Activated gamma-delta T cell (primary cell): ENCODE measurements at places on chromosomes 4 and X.

- DNase-seq, result no peak
Measured at GRCh38 chr4:34000356-34000755, 2244.0 kb downstream of the ARAP2 start.

GRCh38 chrX:72027024-72027913, 104.4 kb downstream of the RTL5 start:
- DNase-seq, result no peak

- DNase-seq, result no peak
Measured at GRCh38 chrX:68090266-68090665, 343.0 kb downstream of the OPHN1 start.

GRCh38 chr4:143598816-143599215, 85.3 kb downstream of the SMARCA5 start:
- no peak for DNase-seq

GRCh38 chr4:137968956-137969678, 273.0 kb downstream of the SLC7A11 start:
- no peak for DNase-seq

- DNase-seq, result no peak
Measured at GRCh38 chrX:81378560-81378959, 176.7 kb downstream of the SH3BGRL start.

- no peak for DNase-seq
Measured at GRCh38 chr4:55358668-55359067, 12.6 kb downstream of the SRD5A3 start.

DNA sequence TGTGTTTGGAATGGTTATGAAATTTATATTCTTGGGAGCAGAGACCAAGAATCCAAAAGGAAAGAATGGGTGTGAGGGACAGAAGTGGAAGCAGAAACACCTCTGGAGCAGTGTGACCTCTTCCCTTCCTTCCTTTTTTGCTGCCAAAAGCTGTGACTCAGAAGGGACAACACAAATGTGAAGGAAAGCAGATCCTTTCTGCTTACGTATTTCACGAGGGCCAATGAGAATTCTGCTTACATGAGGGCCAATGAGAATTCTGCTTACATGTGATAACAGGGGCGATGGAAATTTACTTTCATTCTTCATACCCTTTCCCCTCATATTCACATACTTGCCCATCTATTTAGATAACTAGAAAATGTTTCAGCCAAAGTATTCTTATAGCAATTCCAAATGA, 404.6 kb downstream of the PRDM5 start:
- DNase-seq, result no peak

DNA sequence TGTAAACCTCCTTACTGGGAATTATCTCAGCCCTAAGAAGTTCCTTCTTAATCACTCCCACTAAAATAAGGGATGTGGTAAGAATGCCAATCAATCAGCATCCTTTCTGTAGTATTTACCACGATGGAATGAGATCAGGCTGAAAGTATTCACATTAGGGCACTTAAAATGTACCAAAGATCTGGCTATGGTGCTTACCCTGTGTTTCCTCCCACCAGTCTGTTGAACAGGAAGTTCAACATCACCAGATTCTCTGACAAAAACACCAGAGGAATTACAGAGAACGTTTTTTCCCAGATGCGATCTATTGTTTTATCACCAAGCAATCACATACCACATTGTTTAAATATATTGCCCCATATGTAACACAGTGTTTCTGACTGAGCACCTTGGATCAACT, 2.1 kb upstream of the CLCN3 start:
- no peak for DNase-seq

DNA sequence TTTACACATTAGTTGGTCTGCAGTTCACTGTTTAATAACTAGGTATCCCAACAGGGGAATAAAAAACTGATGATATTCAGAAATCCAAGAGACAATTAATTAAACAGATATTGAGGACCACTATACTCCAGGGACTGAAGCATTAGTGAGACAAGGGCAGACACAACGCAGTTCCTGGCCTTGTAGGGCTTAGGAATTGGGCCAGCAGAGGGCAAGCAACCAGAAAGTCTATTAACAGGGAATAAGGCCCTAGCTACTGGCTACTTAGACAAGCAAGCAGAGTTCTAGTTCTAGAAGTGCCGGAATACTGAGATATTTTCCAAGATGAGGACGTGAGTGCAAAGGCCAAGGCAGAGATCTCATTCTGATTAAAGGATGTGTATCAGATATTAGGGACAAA, 58.6 kb upstream of the ADGRA3 start:
- DNase-seq, result no peak

DNA sequence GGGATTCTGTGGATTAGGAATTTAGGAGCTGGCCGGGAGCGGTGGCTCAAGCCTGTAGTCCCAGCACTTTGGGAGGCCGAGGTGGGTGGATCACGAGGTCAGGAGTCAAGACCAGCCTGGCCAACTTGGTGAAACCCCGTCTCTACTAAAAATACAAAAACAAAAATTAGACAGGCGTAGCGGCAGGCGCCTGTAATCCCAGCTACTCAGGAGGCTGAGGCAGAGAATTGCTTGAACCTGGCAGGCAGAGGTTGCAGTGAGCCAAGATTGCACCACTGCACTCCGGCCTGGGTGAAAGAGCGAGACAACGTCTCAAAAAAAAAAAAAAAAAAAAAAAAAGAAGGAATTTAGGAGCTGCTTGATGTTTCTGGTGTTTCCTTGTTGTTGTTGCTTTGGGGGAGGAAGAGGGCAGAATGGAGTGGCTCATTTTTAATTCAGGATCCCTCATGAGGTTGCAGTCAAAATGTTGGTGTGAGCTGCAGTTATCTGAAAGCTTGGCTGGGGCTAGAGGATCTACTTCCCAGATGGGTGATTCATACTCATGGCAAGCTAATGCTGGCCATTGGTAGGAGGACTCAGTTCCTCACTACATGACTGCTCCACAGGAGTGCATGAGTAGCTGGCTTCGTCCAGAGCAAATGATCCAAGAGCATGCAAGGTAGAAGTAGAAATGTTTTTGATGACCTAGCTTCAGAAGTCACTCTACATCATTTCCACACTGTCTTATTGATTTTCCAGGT, 26.5 kb upstream of the JADE1 start:
- DNase-seq, result no peak

DNA sequence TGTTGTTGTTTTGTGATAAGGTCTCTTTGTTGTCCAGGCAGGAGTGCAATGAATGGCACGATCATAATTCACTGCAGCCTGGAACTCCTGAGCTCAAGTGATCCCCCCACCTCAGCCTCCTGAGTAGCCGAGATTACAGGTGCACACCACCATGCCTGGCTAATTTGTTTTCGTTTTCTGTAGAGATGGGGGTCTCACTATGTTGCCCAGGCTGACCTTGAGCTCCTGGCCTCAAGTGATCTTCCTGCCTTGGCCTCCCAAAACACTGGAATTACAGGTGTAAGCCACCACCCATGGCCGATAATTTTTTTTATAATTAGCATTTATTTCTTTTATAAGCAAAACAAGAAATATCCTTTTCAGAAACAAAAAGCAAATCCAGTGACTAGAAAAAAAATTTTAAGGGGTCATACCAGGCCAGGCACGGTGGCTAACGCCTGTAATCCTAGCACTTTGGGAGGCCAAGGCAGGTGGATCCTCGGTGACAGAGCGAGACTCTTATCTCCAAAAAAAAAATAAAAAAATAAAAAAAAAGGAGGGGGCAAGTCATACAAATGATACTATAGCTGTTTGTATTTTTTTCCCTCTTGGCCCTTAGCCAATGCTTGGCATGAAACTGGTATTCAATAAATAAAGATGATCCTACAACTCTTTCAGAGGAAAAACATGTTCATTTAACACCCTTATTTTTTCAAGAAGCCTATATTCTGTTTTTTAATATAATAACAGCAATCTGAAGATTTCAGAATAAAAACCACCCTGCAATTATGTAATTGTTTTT, 3.4 kb downstream of the PLAC8 start:
- no peak for DNase-seq

GRCh38 chrX:130878350-130879341, 24.4 kb downstream of the ENOX2 start:
- no peak for DNase-seq

GRCh38 chr4:25767877-25768725, 94.7 kb downstream of the SEL1L3 start:
- no peak for DNase-seq

DNA sequence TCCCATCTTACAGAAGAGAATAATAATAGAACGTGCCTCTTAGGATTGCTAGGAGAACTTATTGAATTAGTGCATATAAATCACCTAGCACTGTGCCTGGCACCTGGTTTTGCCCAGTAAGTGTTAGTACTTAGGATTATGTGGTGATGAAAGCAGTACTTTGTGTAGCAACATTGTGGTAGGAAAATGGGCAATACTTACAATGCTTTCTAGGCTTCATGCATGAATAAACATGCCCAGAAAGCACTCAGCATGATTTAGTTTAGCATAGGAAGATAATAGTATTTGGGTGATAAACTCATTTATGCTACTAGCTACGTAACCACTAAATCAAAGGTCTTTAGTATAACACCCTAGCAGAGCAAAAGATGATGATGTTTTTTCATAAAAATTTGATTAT, 105.6 kb downstream of the NEUROG2 start:
- no peak for DNase-seq

GRCh38 chr4:627347-628125, 2.2 kb downstream of the PDE6B start:
- DNase-seq, result no peak

DNA sequence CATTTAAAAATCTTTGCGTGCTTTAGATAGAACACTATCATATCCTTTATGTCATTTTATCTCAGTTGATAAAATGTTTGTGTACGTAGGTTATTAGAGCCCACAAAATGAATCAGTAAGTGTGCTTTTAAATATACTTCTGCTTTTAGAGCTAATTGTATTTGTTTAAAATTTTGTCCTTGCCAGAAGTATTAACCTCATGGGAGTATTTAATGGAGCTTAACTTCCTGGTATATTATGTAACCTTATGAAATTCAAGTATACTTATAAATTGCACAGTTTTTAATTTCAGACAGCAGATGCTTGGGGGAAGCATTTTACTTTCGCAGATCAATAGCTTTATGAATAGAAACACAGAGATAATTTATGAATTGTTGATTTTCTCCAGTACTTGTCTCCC, 90.2 kb downstream of the DIPK2B start:
- DNase-seq, result no peak

- no peak for DNase-seq
Measured at GRCh38 chrX:15998350-15998749, 125.0 kb upstream of the GRPR start.

DNA sequence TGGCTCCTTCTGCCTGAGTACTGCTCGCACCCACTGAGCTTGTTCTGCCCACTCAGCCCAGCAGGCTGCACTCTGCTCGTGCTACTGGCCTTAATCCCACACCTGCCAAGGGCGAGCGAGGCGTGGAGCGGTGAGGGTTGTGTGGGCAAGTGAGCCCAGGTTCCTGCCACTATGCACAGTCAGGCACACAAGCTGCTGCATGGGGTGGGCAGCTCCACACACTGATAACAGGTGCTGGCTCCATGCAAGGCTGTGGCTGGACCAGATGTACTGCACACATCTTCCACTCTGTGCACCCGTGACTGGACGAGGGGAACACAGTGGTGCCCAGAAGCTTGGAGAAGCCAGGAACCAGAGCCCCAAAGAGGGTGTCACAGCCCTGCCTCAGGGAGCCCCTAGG, 184.3 kb upstream of the NUDT6 start:
- no peak for DNase-seq

GRCh38 chr4:144787365-144788258, 141.7 kb downstream of the HHIP start:
- no peak for DNase-seq

DNA sequence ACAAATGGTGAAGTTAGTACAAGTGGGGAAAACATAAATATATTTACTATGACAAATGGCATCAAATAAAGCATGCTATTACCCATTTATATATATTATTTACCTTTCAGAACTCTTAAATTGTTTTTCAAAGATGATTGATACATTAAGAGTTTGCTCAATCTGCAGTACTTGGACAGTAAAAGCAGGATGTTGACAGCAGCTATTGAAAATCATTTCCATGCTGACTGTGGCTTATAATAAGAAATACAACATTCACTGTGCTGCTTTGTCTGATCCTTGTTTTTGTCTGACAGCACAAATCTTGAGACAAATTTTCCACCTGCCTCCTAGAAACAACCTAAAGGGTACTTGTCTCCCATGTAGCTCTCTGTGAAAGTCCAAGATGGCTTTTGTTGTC, 134.1 kb upstream of the FAT1 start:
- DNase-seq, result no peak

- no peak for DNase-seq
Measured at GRCh38 chr4:176435901-176436292, 116.1 kb downstream of the SPCS3 start.

DNA sequence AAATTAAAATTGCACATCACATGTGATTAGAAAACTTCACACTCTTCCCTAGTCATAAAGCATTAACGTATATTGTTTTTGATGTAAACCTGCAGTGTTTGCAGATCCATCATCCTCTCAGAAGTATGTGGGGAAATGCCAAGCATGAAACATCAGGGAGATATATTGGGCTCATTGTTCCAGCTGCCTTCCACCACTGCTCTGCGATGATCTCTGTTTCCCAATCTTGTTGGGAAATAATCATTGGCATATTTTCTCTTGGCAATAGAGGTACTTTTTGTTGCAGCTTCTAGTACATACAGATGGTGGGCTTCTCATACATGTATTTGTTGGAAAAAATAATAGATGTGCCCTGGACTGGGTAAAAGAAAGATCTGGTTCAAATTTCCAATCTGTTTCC, 466.3 kb upstream of the HS3ST1 start:
- no peak for DNase-seq

DNA sequence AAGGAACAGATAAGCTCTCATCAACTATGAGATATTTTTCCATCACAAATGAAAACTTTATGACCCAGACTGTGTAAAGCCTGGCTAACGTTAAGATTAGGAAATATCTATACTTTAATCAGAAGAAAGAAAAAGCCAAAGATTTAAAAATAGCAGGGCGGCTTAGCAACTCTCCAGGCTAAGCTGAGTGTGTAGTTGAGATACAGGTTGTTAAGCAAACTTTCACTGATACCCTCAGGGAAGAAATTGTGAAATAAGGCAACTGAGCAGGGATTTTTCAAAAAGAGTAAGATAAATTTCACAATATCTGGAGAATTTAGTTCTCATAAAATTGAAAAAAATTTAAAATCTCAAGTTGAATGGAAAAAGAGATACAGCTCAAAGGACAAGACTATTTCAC, 382.0 kb downstream of the RAPGEF2 start:
- DNase-seq, result no peak

GRCh38 chr4:26663888-26664287, 80.0 kb downstream of the TBC1D19 start:
- no peak for DNase-seq

GRCh38 chrX:63740382-63740781, 44.6 kb downstream of the ARHGEF9 start:
- DNase-seq, result no peak

GRCh38 chrX:135974279-135974856, 580 bp upstream of the MMGT1 start:
- DNase-seq, result peak; percentile 79

GRCh38 chr4:104747635-104748034, 252.9 kb upstream of the CXXC4 start:
- DNase-seq, result no peak
